ENCODE measurements at places on chromosomes 16 and 17. TPM values are rescaled to one million over a fixed set of nuclear protein-coding genes. Genes with fewer than 3 reads are reported as not detected.

GRCh38 chr16:27445502-27446175, 43.7 kb downstream of the IL21R start:
- DNase-seq = no peak

DNA sequence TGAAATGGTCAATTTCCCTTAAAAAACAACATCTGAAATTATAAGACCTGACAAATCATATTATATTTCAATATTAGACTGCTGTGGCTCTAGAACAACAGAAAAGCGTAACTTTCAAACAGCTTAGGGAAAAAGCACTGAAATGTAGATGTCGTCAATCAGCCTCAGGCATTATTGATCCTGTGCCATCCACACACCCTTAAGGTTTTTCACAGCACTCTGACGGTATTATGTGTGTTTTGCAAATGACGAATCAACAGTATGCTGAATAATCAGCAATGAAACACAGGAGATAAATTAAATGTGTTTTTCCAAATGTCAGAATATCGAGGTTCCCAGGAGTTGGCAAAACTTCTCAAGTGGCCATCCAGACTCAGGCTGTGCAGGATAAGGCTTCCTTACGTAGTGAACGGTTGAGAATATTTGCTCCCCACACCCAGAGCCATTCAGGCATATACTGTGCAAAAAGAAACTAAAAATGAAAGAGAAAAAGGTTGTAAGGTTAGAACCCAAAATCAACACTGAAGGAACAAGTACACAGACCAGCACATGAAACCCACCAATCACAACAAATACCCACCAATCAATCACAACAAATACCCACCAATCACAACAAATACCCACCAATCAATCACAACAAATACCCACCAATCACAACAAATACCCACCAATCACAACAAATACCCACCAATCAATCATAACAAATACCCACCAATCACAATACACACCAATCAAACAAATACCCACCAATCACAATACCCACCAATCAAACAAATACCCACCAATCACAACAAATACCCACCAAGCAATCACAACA, 7.7 kb upstream of the MBTPS1 start:
- no peak for DNase-seq

DNA sequence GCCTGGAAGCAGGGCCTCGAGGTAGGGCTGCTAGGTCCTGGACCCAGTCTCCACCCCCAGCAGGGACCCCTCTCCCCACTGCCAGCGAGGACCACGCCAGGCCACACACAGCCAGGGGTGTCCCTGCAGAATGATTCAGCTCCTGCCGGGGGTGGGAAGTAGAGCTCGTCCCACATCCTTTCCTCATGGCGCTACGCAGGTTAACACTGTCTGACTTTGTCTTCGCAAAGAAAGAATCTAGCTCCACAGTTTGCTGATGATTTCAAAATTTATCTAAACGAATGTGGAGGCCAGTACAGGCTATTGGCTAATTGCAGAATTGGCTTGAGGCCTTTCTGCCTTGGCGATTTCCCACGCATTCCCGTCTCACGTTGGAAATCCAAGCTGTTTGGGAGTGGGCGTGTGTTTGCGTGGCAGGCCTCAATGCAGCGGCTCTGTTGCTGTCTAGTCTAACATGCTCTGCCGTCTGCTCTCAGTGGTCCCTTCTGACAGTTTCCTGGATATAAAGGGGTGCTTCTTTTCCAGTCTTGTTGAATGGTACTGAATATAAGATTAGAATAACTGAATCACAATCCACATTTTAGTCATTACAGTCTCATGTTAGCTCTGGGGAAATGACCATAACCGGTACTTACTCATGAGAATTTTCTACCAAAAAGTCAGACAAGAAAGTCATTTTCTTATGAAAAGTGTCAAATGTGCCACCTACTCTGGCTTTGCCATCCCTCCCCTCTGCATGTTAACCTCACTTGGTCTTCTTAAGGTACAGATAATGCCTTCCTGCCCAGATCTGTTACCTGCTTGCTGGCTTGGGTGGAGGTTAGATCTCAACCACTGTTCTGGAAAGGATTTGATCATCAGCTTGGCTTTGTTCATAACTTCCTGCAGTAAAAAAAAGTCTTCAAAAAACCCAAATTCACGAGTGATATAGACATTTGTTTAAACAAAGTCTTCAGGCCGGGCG, 252.4 kb downstream of the NTN1 start:
- no peak for DNase-seq

GRCh38 chr17:74107107-74107506, 96.4 kb upstream of the RPL38 start:
- DNase-seq = no peak

Gene KIAA0753
- 42.1 TPM for total RNA-seq

DNA sequence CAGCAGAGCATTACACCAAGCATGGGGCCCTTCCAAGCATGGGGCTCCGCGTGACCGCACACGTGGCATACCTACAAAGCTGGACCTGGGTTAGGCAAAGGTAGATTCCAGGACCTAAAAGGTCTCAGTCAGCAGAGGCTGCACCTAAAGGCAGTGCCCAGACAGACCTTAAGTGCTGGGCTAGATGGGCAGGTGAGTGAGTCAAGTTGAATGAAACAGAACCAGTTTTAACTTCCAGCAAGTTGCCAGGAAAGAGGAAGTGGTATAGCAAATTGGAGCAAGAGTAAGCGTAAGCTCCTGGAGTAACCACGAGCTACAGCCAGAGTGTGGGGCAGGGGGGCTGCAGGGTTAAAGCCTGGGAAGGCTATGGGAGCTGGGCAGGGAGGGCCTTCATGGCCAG, 49.5 kb downstream of the SRCIN1 start:
- DNase-seq = peak; percentile 69

DNA sequence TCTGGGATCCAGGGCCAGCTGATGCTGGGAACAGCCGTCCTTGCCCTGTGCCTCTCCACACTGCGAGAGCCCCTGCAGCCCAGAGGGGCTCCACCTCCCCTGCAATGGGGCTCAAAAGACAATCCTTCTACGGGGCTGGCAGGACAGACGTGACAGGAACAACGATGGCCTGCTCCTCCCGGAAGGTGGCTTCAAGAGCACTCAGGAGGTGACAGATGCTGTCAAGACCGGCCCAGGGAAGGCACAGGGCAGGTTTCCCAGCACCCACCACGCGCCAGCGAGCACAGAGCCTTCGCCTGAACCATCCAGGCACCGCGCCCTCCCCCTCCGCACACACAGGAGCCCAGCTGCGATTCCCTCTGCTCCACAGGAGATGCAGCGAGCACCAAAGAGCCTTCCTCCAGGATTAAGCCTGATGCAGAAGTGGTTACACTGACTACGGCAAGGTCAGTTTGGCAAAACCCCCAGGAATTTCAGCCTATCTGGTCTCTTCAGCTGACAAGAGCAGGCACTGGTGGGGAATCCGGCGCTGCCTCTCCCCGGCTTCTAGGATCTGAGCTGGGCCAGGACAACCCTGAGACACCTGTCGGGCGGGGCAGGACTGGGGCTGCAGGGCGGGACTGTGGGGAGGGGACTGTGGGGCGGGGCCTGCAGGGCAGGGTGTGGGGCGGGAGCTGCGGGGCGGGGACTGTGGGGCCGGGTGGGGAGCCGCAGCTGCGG, 103.4 kb downstream of the ZNF778 start:
- no peak for DNase-seq

Gene PDILT
- total RNA-seq = not detected

DNA sequence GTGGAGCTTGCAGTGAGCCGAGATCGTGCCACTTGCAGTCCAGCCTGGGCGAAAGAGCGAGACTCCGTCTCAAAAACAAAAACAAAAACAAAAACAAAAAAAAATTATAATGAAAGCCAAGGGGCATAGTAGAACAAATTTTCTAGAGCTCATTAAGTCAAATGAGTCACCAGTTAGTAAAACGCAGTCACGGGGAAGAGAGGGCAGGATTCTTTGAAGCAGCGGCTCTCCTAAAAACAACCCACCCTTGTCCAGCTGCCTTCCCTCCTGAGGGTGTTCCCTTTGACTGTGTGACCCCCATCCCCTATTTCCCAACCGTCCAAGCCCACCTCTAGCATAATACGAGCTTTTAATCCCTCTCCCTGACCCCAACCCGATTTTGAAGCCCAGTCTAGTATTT, 44.1 kb upstream of the STH start:
- DNase-seq = no peak

Gene EPN3
- 70.5 TPM for total RNA-seq

DNA sequence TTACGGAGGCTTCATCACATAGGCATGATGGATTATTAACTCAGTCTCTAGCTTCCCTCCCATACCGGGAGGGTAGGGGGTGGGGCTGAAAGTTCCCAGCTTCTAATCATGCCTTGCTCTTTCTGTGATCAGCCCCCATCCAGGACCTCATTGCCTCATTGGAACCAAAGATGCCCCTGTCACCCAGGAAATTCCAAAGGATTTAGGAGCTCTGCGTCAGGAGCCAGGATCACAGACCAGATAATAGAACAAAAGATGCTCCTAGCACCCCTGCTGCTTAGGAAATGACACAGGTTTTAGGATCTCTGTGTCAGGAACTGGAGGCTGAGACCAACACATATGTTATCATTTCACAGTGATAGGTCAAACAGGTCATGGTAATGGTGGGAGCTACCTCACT, 9.7 kb downstream of the USB1 start:
- no peak for DNase-seq

- DNase-seq = no peak
Observed at GRCh38 chr17:21278450-21279197, 5.9 kb upstream of the MAP2K3 start.

- no peak for DNase-seq
Observed at GRCh38 chr16:75304521-75305363, 53.3 kb upstream of the BCAR1 start.

- DNase-seq = no peak
Observed at GRCh38 chr17:78697554-78698343, 84.3 kb downstream of the CYTH1 start.

DNA sequence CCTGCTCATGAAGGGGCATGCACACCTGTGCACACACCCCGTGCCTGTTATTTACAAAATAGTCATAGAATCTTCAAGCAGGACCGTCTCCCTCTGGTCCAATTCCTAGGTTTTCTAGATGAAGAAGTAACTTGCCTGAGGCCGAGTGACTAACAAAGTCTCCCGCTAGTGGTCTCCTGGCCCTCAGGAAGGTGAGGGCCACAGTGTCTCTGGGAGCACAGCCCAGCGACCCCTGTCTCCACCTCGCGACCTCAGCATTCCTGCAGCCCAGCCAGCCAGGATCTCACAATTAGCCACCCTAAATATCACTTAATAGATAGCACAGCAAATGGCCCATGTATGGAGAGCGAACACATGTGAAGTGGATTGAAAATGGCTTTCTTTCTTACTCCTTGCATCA, 30.5 kb upstream of the CACNG1 start:
- no peak for DNase-seq

Gene SMTNL2
- 2.0 TPM for total RNA-seq

- DNase-seq = no peak
Observed at GRCh38 chr16:75074920-75075687, 41.5 kb downstream of the LDHD start.

DNA sequence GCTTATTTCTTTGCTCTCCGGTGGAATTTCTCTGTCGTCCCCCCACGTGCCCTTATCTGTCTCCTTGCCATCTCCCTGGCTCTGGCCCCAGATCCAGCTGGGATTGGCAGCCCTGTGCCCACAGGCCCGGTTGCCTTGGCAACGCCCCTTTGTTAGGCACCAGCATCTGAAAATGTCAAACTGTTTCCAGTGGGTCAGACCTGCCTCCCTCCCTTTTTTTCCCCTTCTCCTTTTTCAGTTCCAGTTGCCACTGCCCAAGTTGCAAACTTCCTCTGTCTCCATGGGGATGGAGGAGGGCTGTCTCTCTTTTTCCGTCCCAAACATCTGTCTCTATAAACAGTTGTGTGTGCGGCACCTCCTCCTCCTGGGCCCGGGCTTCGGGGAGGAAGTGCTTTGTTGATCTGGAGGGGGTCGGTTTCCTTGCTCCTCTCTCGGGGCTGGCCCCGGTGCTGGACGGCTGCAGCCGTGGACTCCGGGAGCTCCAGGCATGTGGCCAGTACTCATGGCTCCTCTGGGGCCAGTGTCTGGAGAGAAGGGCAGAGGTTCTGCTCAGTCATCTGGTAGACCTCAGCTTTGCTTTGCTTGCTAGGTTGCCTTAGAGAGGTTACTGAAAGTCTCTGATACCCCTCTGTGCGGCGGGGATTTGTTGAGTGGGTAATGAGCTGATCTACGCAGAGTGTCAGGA, 35.3 kb downstream of the SOCS3 start:
- DNase-seq = peak; percentile 80

DNA sequence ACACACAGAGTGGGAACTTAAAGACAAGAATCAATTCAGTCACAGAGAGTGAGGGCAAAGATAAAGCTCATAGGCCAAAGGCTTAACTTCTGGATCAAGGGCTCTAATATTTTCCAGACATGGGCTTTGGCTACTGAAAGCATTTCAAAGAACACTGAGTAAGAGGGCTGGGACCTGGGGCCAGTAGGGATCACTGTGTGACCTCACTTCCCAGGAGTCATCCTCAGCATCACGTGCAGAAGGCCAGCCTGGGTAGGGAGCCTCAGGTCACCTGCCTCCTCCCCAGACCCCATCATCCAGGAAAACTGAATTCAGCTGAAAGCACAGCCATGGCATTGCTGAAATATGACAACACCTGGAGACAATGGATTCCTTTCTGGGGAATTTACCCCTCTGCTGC, 163.5 kb downstream of the RAB11FIP4 start:
- DNase-seq = no peak

GRCh38 chr17:76359375-76359774, 5.7 kb upstream of the PRPSAP1 start:
- no peak for DNase-seq

Gene STH
- total RNA-seq = not detected

GRCh38 chr17:78899361-78900260, 3.4 kb downstream of the CEP295NL start:
- no peak for DNase-seq

Gene PRM3
- not detected for total RNA-seq

DNA sequence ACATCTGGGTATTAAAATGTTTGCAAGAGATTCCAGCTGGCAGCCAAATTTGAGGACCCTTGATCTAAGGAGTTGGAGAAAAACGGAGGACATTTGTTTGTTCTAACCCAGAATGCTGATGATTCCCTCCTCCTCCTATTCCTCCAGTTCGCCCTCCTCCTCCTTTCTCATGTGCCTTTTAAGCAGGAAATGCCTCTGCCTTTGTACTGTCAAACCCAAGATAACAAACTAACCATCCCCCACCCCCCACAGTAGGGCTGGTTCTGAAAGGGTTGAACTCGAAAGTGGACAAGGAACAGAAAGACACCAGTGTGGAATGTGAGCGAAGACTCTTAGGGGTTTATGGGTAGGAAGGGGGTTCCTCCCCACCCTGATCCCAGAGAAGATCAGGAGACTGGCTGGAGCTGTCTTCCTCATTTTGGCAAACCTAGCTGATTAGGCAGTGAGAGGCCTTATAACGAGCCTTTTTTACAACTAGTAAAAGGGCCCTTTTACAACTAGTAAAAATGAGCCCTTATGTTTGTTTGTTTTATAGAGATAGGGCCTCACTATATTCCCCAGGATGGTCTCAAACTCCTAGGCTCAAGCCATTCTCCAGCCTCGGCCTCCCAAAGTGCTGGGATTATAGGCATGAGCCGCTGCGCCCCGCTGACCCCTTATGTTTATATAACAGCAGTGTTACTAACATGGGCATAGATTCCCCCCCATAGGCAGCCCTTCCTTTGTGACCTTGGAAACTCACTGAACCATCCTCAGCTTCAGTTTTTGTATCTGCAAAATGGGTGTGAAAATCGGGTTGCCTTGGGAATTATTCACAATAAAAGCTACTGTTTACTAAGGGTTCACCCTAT, 975 bp downstream of the CHD9 start:
- DNase-seq = peak; percentile 54

- DNase-seq = no peak
Observed at GRCh38 chr17:11332706-11333105, 91.7 kb downstream of the SHISA6 start.

- DNase-seq = no peak
Observed at GRCh38 chr17:37648555-37648954, 5.3 kb upstream of the DDX52 start.

GRCh38 chr16:80027007-80027965, 426.7 kb upstream of the MAF start:
- DNase-seq = peak; percentile 82
